ENCODE measurements at places on chromosomes 13 and 19. TPM values are rescaled to one million over a fixed set of nuclear protein-coding genes. Genes with fewer than 3 reads are reported as not detected.

GRIK5 gene
- 23.8 TPM for total RNA-seq

UBE2L5 gene
- 0.92 TPM for total RNA-seq

AP2S1 gene
- 82.1 TPM for total RNA-seq

ZNF813 gene
- total RNA-seq, result 5.5 TPM

DCT gene
- total RNA-seq, result 0.92 TPM

MAP4K1 gene
- 1.2 TPM for total RNA-seq

DIS3 gene
- 30.0 TPM for total RNA-seq

BRCA2 gene
- total RNA-seq, result 4.6 TPM

Measured in diencephalon (tissue), 1 donor.